ENCODE measurements at places on chromosomes 12 and 14.

DNA sequence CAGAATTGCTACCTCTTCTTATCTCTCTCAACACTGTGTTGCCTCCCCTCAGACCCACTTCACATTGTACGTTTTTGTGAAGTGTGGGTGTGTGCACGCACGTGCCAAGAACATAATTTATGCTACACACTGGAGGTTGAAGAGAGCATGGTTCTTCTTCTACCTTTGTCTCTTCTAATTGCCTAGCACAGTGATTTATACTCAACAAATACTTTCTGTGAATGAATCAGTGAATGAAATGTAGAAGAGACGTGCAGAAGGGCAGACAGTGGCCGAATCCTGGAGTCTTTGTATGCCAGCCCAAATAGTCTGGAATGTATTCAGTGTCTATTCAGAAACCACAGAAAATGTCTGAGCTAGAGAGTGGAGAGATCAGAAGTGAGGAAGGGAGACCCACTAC is 4.6 kb upstream of the SAMD4A start:
- DNase-seq, result no peak

GRCh38 chr12:19908830-19909229 is 459.5 kb upstream of the PDE3A start:
- no peak for DNase-seq

- DNase-seq, result no peak
Observed at GRCh38 chr12:119319638-119320037, 14.9 kb upstream of the CCDC60 start.

GRCh38 chr12:127108360-127109215 is 1158.4 kb upstream of the TMEM132C start:
- peak; percentile 27 for DNase-seq

- DNase-seq, result no peak
Observed at GRCh38 chr14:23421594-23421993, 13.5 kb upstream of the MYH6 start.

DNA sequence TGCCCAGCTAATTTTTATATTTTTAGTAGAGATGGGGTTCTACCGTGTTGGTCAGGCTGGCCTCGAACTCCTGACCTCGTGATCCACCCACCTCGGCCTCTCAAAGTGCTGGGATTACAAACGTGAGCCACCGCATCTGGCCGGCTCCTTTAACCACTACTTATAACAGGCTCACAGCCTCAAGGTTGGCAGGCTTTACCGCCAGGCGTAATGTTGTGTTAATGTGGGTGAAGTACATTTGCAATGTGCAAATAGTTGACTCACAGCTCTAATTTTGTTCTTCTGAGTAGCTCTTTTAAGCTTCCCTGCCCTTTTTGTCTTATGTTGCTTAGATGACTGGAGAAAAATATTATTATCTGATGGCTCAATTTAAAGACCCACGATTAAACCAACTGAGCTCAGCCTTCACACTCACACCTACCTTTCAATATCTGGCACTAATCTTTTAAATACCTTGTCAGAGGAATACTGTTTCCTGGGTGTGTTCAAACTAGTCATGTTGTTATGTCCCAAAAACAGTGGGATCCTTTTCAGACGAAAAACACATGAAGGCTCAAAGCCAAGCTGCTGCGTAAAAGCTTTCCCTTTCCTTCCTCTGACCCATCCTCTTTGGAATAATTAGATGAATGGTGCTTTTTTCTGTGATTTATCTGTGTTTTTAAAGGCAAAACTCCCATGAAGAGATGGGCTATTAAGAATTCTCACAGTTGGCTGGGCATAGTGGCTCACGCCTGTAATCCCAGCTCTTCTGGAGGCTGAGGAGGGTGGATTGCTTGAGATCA is 57.2 kb upstream of the USP44 start:
- no peak for DNase-seq

- DNase-seq, result no peak
Observed at GRCh38 chr14:60651796-60652673, 2.8 kb upstream of the SIX1 start.

DNA sequence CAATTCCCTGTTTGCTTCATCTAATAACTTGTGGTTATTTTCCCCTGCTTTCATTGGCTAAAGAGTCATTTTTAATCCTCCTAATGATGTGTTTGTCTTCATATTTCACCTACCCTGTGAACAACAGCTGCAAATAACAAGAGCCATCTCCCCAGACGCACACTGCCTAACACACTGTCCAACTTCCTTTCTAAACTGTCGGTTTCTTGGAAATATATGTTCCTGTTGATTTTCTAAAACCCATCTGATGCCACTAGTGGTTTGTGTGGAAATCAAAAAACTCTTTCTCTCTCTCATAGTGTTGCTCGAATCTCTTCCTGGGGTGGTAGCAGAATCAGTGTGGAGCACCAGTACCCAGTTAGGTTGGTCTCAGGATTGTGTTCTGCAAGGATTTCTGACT is 226.9 kb downstream of the EPS8 start:
- DNase-seq, result no peak

DNA sequence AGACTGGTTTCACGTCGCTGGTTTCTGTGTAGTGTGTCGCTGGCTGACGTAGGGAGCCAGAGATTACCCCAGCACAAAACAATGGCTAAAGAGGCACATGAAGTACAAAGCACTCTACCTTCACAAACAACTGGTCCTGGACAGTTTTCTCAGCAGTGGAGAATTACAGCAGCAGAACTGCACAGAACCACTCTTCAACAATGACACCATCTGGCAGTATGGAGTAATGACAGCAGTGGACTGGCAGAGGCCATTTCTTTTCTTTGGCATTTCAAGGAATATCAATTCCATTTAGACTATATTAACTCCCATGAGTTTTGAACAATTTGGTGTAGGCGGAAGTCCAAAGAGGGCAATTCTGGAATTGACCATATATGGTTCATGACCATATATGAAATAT is 1074.1 kb downstream of the AACS start:
- no peak for DNase-seq

GRCh38 chr12:22628228-22628627 is 3.3 kb downstream of the ETNK1 start:
- no peak for DNase-seq

DNA sequence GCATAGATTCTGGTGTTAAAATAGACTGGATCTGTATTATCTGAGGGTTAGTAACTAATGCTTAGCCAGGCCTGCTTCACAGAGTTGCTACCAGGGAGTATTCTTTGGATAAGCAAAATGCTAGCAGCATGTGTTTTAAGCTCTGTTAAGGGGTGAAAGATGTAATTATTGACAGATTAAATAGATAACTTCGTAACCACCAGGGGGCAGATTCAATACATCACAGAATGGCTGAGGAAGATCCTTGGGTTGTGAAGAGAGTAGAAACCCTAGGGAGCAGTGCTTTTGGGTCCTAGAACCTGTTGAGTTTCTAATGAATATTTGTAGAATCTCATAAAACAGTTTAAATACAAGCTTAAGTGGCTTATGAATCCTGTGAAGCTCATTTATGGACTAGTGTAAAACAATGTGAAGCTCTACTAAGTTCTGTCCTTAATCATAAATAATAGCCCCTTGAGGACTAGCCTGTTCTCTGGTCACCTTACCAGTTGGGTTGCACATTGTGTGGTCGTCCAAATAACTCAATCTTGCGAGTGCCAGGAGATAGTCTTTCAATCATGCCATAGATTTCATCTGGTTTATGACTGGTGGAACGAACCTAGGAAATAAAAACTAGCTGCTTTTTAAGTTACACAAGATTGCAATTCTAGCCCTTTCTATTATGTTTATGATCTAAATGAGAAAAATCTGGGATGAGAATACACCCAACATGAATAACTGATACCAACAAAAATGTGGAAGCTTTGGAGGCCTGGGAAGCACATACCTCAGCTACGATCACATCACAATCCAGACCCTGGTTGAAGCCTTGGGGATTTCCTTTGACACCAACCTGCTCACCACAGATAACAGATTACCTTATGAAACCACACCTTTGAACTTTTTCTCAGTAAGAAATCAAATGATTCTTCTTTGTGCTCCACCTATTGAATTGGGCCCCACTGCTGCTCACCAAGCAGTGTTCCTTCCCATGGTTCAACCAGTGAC is 12.3 kb downstream of the METTL3 start:
- peak; percentile 46 for DNase-seq

DNA sequence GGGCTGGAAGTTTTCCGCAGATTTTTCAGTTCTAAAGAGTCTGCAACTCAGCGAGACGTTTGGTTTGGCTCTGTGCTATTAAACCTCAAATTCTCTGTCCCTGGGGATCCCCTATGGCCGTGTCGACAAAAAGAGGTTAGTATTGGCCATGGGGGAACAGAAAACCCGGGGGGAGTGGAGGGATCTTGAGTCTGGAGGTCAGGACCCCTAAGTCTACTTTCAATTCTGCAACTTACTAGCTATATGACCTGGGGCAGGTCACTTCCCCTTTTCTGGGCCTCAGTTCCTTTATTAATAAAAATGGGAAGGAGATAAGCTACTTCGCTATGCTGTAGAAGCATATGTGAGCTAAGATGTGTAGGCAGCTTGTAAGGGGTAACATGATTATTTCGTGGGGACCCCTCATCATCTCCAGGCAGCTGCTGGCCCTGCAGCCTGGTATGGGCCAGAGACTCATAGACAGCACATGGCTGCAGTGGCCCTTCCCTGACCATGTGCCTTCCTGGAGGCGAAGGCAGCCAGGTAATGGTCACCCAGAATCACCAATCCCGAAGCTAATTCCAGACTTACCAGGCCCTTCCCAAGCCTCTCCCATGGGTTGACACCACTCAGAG is 8.6 kb downstream of the ASB2 start:
- peak; percentile 83 for DNase-seq

DNA sequence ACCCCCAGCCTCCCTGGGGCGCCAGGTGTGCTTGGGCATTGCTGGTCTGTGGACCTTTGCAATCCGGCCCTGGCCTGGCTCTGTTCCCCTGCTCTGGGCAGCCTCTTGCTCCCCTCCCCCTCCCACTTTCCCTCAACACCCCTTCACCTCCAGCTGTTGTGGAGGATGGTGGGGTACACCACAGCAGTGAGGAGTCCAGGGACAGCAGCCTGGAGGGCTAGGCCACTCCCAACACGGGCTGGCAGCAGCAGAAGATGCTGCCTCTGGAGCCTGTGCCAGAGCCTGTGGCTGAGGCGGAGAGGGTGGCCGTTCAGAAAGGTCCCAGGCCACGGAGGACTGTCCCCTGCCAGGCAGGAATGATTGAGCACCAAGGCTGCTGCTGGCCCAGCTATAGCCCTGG is 7.6 kb downstream of the ZBTB42 start:
- no peak for DNase-seq

DNA sequence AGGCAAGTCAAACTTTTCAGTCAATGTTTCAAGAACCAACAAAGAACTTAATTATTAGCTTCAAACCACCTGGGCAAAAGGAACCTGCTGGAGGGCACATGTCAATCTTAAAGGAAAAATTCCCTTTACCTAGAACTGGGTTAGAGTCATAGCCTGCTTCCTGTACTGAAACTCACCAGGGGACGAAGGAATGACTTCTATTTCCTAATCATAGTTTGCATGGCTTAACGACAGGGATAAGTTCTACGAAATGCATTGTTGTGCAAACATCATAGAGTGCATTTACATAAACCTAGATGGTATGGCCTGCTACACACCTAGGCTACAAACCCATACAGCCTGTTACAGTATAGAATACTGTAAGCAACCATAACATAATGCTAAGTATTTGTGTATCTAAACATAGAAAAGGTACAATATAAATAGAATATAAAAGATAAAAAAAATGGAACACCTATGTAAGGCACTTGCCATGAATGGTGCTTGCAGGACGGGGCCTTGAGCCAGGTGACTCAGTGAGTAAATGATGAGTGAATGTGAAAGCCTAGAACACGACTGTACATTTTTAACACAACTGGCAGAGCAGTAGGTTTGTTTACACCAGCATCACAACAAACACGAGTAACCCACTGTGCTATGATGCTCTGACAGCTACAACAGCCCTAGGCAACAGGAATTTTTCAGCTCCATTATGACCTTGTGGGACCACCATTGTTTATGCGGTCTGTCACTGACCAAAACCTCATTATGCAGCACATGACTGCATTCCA is 234.9 kb upstream of the CAND1 start:
- no peak for DNase-seq

All from GM13976 (cell line).